Mesendoderm (in vitro differentiated cells): ENCODE measurements at places on chromosomes 6 and 20.
A peak's percentile ranks its signal among the peaks of the same experiment; 100 is the strongest.

GRCh38 chr20:58044286-58044685, 184.2 kb downstream of the ANKRD60 start:
- DNase-seq, result no peak

DNA sequence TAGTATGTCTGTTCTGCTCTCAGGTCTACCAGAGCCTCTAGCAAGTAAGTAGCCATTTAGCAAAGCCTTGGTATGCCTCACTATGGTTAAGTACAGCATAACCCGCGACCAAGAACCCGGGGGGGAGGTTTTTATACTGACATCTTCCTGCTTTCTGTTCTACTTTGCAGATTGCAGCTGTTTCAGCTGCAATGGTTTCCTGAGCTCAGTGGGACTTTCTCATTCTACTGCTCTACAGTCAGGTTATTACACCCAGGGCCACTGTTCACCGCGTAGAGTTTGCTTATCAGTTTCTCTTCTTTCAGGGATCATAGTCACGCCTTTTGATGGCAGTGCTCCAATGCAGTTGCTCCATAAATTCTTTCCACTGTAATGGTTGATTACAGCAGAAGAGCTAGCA, 631.3 kb downstream of the TFAP2A start:
- DNase-seq, result no peak

DNA sequence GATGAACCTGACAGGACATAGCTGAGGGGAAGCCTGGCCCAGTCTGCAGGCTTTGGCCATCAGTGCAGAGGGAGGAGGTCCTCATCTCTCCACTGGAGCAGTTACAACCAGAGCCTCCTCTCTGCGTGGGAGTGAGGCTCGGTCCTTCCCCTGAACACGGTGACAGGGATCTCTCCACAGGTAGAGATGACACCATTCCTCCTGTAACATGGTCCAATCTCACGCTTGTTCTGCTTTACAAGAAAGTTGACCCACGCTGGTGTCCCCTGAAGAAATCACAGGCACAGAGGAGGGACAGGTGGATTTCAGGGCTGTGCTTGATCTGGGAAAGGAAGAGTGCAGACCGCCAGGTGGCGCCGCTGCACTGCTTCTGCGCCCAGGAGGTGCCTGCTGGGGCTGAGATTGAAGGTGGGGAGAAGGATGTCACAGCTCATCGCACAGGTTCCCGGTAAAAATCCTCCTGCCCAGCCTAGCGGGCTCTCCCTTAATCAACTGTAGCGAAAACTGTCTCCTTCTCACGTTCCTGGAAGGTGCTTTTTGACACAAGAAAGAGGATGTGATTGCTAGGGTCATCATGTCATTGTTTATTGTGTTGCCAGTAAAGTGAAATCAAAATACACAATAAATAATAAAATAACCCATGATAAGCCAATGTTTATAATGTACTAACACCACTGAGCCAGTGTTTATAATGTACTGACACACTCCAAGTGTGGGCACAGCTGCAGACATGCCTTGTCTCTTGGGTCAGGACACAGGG, 20.4 kb downstream of the HLA-G start:
- peak; percentile 74 for DNase-seq

DNA sequence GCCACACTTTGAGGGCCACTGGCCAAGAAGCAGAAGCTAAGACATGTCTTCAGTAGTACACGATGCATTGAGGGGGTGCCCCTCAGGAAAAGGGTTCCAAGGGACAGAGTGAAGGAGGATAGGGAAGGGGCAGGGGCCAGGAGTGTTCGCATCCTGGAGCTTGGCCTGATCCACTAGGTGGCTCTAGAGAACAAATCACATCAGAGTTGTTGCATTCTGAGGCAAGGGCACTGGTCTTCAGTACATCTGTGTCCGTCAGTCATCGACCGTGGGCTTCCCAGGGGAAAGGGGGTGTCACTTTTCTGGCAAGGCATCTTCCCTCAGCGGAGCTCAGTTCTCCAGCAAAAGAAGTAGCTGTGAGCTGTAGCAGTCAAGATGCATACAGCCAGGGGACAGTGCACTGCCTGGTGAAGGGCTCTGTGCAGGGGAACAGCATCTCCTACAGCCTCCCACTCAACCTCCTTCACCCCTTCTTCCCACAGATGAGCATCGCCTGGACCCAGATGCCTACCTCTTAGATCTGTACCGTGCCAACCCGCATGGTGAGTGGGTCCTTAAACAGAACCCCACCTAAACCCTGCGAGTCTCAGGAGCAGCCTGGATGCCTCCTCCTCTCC, 47.8 kb downstream of the ARHGAP40 start:
- DNase-seq, result no peak

GRCh38 chr6:89966913-89967312, 72.6 kb downstream of the GJA10 start:
- no peak for DNase-seq

- no peak for DNase-seq
These were observed 371.1 kb downstream of the FOXA2 start for GRCh38 chr20:22213271-22213670.

DNA sequence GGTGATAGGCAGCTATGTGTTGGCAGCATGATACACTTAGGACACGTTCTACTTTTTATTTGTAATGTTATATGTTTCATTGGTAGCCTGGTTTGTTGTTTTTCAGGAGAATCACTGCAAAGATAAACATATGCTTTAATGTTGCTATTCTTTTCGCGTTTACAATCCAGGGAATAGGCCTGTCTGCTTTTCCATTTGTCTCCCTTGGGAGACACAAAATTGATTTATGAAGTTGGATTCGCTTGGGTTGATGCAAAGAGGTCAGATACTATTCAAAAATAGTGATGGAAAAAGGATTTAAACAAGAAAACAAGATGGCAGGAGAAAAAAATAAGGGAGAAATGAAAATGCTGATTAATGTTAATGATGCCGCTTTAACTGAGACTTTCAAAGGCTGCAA, 179.5 kb upstream of the SOX4 start:
- DNase-seq, result no peak

DNA sequence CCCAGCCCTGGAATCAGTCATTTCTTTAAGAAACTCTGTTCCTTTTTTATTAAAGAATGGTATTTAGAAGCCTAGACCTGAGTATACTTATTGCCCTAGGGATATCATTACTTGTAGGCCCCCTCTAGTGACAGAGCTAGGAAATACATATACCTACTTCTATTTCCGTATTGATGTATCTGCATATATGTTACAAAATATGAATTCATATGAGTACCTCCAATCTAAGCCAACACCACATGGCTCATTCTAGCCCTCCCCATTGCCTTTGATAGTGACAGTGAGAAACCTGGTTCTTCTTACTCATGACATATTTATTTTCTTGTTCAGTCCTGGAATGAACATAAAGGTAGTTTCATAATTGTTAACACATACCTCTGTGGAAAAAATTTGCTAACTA, 137.2 kb downstream of the FARS2 start:
- DNase-seq, result peak; percentile 35

GRCh38 chr6:6439778-6440177, 119.3 kb upstream of the F13A1 start:
- DNase-seq, result no peak

DNA sequence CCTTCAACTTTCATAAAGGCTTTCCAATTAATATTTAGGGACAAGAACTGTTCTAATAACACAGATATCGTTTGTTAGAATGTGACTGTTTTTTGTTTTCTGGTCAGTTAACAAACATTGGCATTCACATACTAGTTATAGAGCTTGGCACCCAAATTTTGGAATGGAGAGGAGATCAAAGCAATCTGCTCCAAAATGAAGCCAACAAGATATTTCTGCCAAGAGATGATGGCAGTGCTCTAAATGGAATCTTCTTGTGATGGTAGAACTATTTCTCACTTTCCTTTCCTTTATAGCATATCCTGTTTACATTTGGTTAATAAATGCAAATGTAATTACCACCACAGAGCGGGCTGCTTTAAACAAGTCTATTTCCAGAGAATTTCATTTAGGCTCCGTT, 208.3 kb upstream of the RIMS1 start:
- no peak for DNase-seq

DNA sequence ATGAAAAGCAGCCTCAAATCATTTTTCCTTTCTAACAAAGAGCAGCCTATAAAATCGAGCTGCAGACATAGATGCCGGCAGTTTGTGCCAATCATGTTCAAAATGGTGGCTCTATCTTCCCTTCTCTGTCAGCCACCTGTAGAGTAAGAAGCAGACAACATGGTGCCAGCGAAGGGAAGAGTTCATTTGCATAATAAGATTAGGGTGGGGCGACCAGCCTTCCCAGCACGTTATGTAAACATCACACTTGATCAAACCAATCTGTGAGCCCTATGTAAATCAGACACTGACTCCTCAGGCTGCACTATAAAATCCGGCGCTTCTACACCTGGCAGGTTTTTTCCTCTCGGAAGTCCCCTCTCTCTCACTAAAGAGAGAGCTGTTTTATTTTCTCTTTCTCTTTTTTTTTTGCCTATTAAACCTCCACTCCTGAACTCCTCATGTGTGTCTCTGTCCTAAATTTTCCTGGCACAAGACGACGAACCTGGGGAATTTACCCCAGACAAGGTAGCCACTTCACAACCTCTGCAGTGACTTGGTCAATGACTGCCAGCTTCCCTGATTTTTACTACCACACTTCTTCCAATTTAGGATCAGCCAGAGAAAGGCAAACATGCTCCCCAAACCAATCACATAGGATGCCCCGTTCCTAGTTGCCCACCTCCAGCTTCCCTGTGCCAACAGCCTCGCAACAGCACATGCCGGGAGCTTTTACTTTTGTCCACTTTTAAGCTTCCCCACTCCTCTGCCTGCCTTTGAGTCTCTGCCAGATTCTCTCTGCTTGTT, 12.9 kb downstream of the TPMT start:
- DNase-seq, result peak; percentile 81

- no peak for DNase-seq
These were observed 150.2 kb upstream of the RNF217 start for GRCh38 chr6:124812067-124812466.

DNA sequence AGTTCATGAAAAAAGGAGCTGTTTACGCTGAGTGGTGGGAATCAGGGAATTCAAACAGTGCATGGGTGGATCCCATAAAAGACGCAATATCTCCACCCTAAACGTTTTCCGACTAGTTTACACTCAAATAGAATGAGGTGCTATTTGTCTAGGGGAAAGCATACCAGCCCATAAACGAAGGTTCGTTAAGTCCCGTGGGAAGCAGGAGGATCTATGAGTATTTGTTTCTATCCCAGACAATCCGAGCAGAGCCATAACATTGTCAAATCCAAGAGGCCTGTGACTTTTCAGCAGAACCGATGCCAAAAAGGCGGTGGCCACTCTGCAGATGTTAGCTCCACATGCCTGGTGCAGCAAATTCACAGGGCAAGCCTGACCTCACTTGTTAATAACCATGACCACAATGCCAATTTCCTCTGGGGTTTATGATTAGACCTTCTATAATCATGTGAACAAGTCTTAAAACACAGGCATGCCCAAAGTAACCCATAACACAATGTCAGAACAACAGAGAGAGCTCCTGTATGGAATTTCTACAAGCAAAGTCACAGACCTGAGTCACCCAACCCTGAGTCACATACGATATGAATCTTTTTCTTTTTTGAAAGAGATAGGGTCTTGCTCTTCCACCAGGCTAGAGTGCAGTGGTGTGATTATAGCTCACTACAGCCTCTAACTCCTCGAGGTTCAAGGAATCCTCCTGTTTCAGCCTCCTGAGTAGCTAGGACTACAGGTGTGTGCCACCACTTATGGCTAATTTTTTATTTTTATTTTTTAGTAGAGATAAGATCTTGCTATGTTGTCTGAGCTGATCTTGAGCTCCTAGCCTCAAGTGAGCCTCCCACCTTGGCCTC, 123.3 kb downstream of the KIF13A start:
- DNase-seq, result peak; percentile 11

DNA sequence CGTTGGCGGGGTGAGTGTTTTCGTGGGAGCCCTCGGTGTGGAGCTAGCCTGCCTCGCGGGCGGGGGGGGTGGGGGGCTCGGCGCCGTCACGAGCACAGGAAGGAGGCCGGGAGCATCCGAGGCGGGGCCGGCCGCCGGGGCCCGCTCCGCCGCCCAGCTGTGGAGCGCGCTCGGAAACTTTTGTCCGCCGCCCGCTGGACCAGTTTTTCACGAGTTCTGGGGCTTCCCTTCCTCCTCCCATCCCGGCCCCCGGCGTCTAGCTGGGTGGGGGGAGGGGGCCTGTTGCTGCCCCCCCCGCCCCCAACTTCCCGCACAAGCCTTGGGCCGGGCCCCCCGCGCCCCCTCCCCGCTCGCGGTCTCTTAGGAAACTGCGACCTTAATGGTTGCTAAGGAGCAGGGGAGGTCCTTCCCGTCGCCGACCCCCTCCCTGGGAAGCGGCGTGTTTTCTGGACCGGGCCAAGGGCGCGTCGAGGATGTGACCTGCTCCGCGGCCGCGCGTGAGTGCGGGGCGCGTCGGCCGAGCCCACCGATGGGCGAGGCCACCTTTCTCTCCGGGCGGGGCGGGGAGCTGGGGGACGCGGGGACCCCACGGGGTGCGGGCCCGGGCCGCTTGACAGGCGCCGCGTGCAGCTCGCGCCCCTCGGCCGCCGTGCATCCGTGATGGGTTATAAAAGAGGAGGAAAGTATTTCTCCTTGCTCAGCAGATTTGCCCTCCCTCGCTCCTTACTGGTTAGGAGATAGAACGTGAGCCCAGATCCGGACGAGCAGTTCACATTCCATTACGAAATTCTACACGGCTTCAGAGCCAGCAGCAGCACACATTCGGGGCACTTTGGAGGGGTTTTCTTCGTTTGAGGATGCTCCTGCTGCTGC, 1.4 kb downstream of the RREB1 start:
- peak; percentile 57 for DNase-seq

DNA sequence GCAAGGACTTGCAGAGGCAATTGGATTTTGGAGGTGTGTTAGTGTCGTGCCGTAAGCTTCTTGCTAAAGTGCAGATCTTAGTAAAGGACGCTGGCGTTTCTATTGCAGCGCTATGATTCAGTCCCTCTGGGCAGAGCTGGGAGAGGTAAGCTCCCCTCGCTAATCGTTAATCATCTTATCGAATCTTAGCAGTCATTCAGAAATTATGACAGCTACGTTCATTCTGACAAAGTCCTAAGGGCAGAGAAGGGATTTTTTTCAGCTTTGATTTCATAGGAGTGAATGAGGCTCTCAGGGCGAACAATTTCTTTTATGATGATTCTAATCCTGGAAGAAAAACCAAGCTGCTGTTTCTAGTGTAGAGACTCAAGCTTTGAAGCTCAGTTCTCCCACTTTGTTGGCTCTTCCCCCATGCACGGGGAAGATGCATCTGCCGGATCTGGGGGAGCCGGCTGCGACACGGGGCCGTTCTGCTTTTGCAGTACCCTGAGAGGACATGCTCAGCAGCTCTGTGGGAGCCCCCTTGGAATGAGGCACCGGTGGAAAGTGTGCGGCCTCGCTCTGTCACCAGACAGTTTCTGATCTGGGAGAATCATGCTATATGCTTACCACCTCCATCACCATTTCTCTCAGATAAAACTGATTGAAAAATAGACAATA, 79.1 kb upstream of the SLC22A23 start:
- no peak for DNase-seq

DNA sequence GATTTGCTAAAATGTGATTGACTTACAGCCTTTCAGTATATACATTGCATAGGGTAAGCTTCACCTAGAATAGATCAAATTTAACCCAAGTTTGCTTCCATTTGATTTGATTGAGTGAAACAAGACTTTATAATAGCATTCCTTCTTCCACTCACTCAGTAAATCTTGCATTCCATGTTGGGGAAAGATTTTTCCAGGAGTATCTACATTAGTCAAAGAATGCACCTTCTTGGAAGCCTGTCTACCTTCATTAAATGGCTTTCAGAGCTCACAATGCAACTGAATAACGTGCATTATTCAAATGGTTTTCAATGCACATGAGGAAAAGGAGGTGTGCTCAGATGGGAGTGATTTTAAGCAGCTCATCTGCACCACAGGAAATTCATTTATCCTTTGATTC, 38.3 kb upstream of the TSHZ2 start:
- no peak for DNase-seq
